Retina (tissue), 1 donor: ENCODE measurements at places on chromosomes 4 and X.

DNA sequence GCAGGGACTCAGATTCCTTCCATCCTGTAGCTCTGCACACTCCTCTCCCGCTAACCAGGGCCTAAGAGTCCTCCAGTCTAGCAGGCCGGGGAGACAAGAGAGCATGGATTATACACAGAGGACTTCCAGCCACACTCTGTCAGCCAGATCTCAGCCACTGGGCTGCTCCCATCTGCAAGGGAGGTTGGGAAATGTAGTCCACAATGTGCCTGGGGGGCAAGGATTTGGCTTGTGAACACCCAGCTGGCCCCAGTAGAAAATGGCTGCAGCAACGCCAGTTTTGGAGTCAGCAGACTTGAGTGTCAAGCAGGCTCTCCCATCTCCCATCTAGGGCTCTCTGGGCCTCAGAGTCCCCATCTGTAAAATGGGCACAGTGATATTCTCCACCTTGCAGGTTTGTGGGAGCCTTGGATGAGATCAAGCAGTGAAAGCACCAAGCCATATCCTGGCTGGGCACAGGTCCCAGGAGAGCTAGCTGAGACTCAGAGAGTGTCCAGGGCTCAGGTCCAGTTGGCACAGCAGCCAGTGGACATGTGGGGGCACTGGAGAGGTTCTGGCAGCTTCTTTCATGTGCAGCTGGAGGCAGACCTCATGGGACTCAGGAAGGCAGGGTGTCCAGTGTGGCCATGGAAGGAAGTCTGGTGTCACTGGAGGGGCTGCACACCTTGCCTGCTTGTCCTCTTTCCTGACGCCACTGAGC is 14.6 kb downstream of the PSAPL1 start:
- peak; percentile 4 for DNase-seq

GRCh38 chrX:149491812-149492211 is 13.3 kb downstream of the IDS start:
- no peak for DNase-seq

GRCh38 chrX:8867406-8867805 is 66.2 kb upstream of the FAM9A start:
- DNase-seq = no peak

GRCh38 chr4:159232465-159233106 is 129.7 kb downstream of the RAPGEF2 start:
- DNase-seq = no peak

DNA sequence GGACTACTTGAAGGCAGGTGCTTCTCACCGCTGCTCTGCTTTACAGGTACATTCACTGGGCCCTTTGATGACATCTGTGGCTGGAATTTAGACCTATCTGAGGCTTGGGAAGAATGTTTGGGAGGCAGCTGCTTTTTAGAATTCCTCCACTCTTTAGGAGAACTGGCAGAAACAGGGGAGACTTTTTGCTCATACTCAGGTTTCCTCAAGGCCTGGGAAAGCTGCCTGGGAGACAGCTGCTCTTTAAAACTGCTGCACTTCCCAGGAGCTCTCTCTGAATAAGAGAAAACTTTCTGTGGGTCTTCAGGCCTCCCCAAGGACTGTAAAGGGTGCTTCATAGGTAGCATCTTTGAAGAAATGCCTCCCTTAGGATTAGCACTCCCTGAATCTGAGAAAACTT is 14.3 kb downstream of the CT47C1 start:
- no peak for DNase-seq

GRCh38 chrX:145609951-145610511 is 207.6 kb upstream of the SLITRK2 start:
- DNase-seq = no peak

GRCh38 chrX:23952984-23953907 is 45.4 kb downstream of the CXorf58 start:
- no peak for DNase-seq

DNA sequence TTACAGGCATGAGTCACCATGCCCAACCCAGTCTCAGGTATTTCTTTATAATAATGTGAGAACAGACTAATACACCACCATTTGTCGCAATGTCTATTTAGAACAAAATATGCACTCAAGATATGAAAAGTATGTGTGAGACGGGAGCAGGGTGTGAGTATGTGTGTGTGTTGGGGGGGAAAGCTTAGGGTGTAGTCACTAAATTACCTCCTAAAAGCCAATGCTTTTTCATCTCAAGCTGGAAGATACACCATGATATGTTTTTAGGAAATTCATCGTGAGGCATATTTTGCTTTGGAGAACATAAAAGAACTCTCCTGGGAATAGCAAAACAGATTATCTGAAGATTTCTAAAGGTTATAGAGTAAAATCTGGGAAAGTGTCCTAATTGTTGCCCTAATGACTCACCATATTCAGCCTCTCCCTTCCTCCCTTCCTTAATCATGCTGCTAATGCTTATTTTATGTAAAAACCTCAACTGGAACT is 262.7 kb downstream of the PDHA2 start:
- no peak for DNase-seq

DNA sequence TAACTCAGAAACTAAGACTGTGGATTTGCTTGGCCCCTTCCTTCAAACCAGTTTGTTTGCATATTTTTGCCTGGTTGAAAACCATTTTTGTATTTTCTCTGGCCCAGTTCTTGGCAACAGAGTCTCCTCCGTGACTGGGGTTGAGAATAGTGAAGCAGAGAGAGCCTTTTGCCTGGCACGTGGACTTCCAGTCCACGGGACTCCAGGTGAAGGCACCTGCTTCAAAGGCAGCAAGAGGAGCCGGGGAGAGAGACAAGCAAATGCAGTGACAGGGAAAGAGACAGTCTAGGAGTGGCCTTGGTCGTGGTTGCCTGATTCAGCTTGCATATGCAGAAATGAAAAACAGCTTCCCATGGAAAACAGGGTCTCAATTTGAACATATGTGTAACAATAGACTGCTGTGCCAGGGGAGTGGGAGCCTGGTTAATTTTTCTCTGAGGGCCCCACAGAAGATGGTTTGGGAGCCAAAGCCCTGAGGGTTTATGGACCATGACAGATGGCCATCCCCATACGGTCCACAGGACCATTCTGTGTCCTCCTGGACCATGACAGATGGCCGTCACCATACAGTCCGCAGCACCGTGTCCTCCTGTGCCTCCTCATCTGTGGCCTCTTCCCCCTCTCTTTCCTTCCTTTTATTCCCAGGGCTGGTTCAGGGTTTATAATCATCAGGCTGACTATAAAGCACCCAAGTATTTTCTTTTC is 272.2 kb upstream of the RASGEF1B start:
- no peak for DNase-seq

DNA sequence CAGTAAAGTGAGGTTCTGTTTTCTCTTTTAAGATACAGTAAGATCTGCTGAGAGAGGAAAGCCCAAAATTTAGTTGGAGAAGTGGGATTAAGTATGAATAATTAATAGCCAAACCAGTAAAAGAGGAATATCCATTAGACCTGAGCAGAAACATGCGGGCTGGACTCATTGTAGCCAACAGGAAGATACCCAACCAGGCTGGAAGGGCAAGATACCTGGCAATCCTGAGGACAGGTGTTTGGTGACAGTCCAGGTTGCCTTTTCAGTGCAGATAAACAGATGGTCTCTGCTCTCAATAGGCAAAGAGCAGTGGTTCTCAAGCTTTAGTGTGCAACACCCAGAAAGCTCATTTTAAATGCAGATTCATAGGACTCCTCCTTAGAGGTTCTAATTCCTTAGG is 980.8 kb upstream of the GRID2 start:
- no peak for DNase-seq

DNA sequence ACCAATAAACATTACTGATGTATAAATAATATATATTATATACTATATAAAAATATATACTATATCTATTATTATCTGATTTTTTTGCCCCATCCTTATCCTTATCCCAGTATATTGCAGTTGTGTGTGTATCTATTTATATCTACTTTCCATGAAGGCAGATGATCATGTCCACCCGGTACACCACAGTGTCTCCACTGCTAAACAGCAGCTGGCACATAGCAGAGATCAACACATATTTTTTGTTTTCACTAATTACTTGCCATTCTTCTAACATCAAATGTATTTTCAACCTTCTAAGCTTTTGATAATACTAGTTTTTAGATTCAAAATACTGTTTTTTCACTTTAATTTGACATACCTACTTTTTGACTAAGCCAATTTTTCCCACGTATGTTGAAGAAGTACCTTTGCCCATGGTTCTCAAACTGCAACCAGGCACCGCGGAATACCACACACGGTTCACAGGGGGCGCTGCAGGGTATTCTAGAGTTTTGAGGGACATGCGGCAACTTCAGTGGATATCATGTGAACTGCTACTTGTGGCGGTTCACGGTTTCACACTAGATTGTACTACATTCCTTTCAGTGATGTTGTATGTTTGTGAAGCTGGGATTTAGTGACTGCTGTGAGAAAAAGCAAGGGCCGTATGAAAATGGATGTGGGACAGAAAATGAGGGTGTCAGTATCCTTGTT is 182.5 kb upstream of the NPY2R start:
- peak; percentile 8 for DNase-seq

- DNase-seq = no peak
Measured at GRCh38 chr4:99664716-99665115, 7.1 kb upstream of the C4orf54 start.

- DNase-seq = no peak
Measured at GRCh38 chr4:175280153-175280552, 362.0 kb downstream of the ADAM29 start.

DNA sequence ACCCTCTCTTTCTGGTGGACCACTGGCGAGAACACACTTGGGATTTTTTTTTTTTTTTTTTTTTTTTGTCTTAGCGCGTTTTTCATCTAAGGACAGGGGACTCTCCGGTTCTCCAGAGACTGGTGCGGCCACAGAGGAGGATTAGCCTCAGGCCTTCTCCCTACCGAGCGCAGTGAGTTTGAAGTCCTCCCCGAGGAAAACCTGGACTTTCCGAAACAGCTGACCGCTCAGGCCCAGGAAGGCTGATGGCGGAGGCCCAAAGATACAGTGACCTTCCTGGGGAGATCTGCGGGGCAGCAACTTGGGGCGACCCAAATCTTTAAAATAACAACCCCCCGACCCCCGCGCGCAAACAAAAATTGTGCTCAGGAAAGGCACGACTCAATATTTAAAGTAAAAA is 9.2 kb downstream of the NKX3-2 start:
- DNase-seq = no peak

GRCh38 chr4:182188622-182189021 is 54.6 kb upstream of the TENM3 start:
- DNase-seq = no peak

GRCh38 chr4:121669163-121669550 is 27.6 kb downstream of the ANXA5 start:
- no peak for DNase-seq

DNA sequence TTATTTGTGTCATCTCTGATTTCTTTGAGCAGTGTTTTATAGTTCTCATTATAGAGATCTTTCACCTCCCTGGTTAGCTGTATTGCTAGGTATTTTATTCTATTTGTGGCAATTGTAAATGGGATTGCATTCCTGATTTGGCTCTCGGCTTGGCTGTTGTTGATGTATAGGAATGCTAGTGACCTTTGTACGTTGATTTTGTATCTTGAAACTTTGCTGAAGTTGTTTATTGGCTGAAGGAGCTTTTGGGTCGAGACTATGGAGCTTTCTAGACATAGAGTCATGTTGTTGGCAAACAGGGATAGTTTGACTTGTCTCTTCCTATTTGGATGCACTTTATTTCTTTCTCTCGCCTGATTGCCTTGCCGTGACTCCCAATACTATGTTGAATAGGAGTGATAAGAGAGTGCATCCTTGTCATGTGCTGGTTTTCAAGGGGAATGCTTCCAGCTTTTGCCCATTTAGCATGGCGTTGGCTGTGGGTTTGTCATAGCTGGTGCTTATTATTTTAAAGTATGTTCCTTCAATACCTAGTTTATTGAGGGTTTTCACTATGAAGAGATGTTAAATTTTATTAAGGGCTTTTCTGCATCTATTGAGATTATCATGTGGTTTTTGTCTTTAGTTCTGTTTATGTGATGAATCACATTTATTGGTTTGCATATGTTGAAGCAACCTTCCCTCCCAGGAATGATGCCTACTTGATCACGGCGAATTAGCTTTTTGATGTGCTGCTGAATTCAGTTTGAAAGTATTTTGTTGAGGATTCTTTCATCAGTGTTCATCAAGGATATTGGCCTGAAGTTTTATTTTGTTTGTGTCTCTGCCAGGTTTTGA is 72.7 kb upstream of the BOD1L1 start:
- no peak for DNase-seq

DNA sequence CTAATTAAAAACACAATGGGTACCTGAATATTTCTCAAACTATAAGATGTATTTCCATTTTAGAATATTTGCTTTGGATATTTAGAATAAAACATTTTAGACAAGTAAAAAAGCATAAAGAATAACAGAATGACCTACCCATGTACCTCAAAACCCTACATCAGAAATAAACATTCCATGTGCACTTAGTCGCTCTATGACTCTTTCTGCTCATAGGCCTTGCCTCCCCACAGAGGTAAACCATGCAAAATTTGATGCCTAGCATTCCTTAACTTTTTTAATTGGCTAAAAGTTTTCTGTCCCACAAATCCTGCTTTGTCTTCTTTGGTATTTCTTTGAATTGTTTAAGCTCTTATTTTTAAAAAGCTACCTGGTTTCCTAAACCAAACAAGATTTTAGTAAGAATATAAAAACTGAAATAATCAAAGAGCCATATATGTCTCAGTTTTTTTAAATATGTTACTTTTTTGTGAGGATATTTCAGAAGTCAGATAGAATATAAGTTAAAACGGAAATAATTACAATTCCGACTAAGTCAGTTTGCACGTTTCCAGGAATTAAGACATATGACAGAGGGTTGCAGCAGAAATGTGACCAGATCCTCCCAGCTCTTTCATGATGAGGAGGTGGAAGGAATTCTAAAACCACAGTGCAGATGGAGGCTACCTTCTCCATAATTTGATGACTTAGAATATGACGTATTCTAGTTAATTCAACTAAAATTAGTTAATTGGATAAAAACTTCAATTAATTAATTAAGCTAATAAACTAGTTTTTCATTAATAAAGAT is 102.5 kb downstream of the FIP1L1 start:
- no peak for DNase-seq

DNA sequence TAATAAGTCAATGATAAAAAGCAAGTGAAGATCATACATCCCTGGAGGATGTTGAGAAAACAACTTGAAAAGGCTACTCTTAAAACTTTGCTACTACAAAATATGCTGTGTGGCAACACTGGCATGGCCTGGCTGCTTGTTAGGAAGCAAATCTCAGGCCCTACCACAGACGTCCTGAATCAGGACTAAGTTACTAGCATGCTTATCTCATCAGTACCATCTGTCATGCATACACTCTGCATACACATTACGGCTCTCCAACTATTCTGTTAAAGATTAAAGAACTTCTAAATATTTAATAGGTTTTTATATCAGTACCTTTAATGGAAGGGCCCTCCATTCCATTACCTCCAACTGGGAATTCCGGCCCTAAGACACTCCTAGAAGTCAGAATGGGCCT is 8.2 kb downstream of the PAPSS1 start:
- no peak for DNase-seq

- DNase-seq = no peak
Measured at GRCh38 chr4:176444741-176445140, 125.0 kb downstream of the SPCS3 start.

- no peak for DNase-seq
Measured at GRCh38 chrX:27276751-27277150, 186.4 kb downstream of the PPP4R3C start.
